Effector CD8-positive, alpha-beta T cell (primary cell): ENCODE measurements at places on chromosomes 16 and 17.

DNA sequence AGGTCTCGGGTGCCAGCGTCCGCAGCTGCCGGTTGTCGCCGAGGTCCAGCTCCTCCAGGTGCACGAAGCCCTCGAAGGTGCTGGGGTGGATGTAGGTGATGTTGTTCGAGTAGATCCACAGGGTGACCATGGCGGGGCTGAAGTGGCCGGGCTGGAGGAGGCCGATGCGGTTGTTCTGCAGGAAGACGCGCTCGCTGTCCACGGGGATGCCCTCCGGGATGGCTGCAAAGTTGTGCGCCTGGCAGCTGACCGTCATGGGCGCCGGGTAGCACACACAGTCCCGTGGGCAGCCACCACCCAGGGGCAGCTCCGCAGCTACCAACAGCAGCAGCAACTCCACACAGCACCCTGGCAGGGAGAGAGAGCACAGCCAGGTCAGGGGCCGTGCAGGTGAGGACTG is 87.7 kb downstream of the RTN4RL1 start:
- no peak for DNase-seq

- no peak for DNase-seq
These were observed 17.1 kb downstream of the RAB11FIP4 start for GRCh38 chr17:31408586-31408985.

DNA sequence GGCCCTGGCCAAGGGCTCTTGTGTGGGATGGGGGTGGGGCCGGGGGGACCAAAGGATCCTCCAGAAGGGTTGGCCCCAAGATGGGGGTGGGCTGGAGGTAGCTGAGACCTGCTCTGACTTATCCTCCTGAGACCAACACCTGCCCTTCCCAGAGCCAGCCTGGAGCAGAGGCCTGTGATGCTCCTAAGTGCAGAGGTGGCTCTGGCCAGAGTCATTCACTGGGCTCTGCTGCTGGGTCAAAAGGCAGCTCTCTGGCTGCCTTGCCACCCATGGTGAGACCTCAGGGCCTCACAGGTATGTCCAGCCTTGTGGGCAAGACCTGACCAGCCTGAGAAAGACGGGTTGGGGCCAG is 393 bp downstream of the SERPINF2 start:
- DNase-seq: no peak

DNA sequence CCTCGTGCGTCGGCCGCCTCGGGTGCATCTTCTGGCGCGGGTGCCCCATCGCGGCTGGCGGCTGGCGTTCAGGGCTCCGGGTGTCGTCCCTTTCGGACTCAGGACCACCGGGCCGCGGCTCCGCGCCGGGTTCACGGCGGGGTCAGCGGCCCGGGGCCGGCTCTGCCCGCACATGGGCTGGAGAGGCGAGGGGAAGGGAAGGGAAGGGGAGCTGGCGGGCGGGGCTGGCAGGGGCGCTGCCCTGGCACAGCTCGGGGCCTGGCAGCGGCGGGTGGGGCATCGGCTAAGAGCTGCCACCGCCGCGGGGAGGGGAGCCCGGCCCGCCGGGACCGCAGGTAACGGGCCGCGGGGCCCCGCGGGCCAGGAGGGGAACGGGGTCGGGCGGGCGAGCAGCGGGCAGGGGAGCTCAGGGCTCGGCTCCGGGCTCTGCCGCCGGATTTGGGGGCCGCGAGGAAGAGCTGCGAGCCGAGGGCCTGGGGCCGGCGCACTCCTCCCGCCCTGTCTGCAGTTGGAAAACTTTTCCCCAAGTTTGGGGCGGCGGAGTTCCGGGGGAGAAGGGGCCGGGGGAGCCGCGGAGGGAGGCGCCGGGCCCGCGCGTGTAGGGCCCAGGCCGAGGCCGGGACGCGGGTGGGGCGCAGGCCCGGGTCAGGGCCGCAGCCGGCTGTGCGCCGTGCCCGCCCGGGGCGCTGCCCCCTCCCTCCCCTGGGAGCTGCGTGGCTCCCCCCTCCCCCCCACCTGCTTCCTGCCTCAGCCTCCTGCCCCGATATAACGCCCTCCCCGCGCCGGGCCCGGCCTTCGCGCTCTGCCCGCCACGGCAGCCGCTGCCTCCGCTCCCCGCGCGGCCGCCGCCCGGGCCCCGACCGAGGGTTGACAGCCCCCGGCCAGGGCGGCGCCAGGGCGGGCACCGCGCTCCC is 646 bp downstream of the HIC1 start:
- DNase-seq: no peak
